Ascending aorta (tissue), 2 donors: ENCODE measurements at places on chromosomes 7 and 10. TPM values are rescaled to one million over a fixed set of nuclear protein-coding genes. Genes with fewer than 3 reads are reported as not detected.

NPTX2 gene
- 44.2 TPM for total RNA-seq

HMX2 gene
- total RNA-seq: not detected

UTF1 gene
- not detected for total RNA-seq

MMP21 gene
- total RNA-seq: not detected

MORN4 gene
- 2.3 TPM for total RNA-seq

MUC3A gene
- not detected for total RNA-seq

LLCFC1 gene
- total RNA-seq: not detected

TACC2 gene
- 69.1 TPM for total RNA-seq

SPDYE6 gene
- not detected for total RNA-seq

LRCH4 gene
- total RNA-seq: 113 TPM

ZYX gene
- total RNA-seq: 320 TPM

TNKS2 gene
- total RNA-seq: 26.4 TPM

ACTL6B gene
- not detected for total RNA-seq

SLC26A3 gene
- 0.11 TPM for total RNA-seq

PRPS1L1 gene
- total RNA-seq: not detected
